ENCODE measurements at places on chromosomes 6 and 20.

- DNase-seq = no peak
Measured at GRCh38 chr6:122429323-122429722, 29.9 kb downstream of the HSF2 start.

DNA sequence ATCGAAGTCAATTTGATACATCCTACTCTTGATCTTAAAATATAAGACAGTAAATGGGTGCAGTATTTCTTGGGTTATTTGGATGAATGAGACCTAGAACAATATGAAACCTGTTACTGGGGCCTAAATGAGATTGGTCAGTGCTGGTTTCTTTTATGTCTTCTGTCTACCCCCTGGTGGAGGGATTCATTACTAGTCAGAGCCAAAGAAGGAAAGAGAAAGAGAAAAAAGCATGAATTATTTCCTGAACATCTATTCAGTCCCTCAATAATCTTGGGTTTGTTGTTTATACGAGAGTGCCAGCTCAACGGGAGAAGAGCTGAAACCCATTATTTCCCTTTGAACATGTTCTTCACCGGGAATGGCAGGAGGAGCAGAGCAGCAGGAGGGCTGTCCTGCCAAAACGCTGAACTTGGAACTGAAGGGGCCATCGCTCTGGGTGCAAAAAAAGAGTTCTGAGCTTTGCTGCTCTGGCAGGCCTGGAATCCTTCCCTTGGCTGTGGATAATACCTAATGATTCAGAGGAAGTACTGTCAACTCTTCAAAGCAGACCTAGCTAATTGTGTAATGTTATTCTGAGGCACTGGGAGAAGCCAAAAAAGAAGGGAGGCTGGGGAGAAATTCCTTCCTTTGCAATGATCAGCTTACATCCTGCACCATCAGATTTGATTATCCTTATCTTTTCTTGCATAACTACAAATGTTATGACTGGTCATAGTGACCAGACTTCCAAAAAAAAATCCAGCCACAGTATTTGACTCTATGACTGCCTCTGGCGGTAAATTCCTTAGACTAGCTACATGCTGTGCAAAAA lies 72.0 kb downstream of the BLOC1S5 start:
- DNase-seq = no peak

GRCh38 chr6:111793711-111794111 lies 79.5 kb downstream of the FYN start:
- DNase-seq = no peak

GRCh38 chr20:19764207-19764606 lies 6.1 kb downstream of the RIN2 start:
- no peak for DNase-seq

- DNase-seq = no peak
Measured at GRCh38 chr6:85404564-85405174, 45.2 kb upstream of the NT5E start.

DNA sequence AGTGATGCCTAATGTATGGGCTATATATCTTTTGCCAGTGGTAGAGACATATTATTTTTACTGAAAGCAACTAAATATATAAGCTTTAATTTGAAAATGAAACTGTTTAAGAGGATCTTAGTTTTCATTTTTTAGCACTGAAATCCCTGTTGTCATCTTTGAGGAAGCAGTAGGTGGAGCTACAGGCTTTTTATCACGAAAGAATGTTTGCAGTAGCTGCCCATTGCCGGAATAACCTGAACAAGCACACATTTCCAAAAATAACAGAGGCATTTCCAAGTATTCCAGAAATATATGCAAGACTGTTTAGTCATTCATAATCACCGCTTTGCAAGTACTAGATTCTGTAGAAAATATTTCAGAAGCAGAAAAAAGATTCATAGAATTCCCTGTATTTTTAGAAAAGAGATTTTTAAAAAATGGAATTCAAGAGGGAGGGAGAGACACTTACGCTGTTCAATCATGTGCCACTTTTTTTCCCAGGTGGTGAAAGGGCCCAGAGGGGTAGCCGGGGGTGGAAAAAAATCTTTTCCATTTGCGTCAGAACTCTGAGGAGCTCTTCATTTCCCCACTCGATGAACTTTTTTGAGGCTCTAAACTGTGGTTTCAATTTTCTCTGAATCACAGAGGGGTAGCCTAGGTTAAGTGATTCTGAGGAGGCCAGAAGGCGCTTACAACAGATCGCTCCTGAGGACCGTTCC lies 142.5 kb upstream of the FERMT1 start:
- no peak for DNase-seq

DNA sequence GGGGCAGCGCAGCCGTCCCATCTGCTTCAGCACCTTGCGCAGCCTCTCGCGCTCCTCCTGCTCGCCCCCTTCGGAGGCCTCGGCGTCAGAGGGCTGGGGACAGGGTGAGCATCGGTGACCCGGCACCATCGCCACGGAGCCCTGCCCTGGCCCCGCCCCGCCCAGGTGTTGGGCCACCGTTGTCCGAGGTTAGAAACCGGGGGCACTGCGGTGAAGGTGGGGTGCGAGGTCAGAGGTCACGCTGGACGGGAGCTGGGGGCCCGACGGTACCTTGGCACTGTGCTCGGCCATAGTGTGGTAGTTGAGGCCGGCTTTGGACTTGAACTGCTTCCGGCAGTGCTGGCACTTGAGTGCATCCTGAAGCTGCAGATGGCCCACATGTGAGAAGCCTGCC lies 6.4 kb downstream of the ZNF512B start:
- DNase-seq = no peak

DNA sequence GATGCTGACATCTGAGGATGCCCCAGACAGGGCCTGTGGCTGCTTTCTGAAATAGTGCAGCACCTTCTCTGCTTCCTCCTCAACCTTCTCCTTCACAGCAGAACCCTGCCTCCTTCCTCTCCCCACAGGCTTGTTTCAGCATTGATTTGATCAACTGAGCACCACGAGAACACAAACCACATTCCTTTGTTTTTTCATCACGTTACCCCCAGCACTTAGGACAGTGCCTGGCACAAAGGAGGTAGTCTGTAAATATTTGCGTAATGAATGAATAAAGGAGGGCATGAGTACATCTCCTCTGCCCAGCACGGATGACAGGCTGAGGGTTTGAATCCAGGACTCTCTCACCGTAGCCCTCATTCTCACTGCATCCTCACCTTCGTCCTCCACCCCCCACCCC lies 21.3 kb upstream of the WFDC2 start:
- no peak for DNase-seq

- no peak for DNase-seq
Measured at GRCh38 chr6:151186804-151187330, 52.9 kb upstream of the AKAP12 start.

DNA sequence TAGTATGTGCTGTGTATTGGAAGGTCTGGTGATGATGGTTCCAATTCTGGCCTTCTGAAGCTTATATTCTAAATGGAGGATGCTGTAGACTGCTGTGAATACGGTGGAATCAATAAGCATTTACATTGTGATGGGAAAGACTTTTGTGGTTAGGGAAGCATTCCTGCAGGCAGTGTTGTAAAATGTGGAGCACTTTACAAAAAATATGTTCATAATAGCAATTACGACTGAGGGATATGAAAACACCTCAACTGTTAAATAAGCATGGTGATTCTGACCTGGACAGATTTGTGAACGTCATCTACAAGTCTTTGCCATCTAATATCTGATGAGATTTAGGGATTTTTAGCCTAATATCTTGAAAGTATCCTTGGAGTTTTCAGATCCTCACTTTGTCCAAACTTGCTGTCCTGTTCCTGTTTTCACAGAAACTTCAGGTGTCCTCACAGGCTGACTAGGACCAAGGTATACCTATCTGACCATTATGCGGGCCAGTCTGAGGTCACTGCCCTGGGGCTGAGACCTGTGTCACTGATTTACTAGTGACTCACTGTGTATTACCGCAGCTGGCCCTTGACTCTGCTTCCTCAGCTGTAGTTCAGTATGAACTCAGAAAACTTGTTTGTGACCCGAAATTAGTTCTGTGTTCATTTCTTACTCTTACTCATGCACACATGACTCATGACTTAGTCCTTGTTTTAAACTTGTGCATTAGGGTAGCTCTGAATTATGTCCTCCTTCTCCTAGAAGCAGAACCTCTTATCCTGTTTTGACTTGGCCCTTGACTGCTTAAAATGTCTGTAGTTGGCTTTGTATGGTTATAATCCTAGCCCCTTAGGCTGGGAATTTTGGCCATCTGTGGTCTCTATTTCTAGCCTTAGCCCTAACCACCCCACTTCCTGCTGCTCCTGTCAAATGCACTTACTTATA lies 343.0 kb downstream of the CDKAL1 start:
- no peak for DNase-seq

DNA sequence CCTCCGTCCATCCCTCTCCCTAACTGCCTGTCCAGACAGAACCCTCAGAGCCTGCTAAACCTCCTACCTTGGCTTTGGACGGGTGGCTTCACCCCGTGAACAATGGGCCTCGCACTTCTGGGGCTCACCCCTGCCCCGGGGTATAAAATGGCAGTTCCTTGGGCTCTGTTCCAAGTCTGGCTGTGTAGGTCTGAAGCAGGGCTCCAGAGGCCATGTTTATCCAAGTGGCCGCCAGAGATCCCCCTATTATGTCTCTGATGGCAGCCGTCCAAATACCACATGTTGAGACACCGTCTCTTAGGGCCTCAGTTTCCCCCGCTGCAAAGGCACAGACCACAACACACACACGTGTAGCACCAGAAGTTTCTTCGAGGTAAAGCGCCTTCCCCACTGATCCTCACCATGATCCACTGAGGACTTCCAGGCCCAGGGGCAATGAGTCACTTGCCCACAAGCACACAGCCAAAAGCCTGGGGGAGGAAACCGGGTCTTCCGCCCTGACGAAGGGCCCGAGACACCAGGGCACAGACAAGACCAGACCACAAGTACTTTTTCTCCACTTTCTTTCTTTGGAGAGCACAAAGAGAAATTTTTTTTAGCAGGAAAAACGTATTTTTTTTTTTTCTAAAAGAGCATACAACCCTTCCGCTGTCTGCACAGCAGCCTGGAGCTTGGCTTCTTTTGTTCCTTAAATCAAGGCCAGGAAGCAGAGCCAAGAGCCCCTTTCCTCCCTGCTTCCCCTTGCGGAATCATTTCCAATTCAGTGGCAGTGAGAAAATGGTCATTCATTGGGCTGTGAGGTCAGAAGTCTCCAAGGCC lies 11.8 kb downstream of the CPNE5 start:
- DNase-seq = no peak

- no peak for DNase-seq
Measured at GRCh38 chr20:49323622-49324238, 45.9 kb upstream of the ZNFX1 start.

DNA sequence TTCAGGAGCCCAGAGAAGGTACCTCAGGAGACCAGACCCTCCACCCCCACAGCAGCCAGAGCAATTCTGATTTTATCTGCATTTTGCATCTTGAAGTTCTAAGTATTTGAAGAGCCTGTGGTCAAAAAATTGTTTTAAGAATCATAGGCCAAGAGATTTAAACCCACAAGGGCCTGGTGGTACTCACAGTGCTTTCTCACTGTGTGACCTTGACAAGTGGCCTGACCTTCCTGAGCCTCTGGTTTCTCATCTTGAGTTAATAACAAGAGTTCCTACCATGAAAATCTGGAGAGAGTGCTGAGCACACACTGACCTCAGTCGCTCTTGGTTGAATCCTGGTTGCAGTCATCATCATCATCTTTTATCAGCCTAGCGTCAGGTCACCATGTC lies 45.4 kb upstream of the ID1 start:
- no peak for DNase-seq

GRCh38 chr6:145276756-145277155 lies 458.6 kb downstream of the EPM2A start:
- DNase-seq = no peak

GRCh38 chr20:36824142-36824940 lies 50.8 kb upstream of the DSN1 start:
- no peak for DNase-seq

DNA sequence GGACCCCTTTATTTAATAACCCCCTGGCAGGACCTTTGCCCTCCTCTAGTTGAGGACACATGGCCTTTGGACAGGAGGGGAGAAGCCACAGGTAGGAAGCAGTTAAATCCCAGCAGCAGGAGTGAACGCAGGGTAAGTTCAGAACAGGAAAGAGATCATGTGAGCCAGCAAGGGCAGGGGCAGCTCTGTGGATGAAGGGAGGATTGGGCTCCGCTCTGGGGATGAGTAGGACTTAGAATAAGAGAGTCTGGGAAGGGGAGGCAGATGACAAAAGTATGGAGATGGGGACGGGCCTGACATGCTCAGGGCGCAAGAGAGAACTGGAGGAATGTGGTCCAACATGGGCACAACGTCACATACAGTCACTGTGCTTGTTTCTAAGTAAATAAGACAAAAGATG lies 89.0 kb downstream of the NDUFAF5 start:
- no peak for DNase-seq

DNA sequence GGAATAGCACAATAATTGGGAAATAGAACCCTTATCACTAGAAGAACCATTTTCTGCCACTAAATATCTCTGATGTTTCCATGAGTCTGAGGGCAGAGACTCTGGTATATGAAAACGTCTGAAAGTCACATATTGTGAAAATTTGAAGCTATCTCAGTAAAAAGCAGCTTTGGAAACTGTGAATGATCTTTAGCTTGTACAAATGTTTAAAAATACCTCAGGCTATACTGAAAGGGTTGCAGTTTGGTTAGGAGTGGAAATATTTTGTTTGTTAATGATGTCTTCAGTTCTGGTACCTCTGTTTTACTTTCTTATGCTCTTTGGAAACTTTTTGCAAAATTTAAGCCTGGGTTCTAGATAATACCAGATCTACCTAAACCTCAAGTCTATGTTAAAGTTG lies 135.0 kb downstream of the SLC16A10 start:
- no peak for DNase-seq

DNA sequence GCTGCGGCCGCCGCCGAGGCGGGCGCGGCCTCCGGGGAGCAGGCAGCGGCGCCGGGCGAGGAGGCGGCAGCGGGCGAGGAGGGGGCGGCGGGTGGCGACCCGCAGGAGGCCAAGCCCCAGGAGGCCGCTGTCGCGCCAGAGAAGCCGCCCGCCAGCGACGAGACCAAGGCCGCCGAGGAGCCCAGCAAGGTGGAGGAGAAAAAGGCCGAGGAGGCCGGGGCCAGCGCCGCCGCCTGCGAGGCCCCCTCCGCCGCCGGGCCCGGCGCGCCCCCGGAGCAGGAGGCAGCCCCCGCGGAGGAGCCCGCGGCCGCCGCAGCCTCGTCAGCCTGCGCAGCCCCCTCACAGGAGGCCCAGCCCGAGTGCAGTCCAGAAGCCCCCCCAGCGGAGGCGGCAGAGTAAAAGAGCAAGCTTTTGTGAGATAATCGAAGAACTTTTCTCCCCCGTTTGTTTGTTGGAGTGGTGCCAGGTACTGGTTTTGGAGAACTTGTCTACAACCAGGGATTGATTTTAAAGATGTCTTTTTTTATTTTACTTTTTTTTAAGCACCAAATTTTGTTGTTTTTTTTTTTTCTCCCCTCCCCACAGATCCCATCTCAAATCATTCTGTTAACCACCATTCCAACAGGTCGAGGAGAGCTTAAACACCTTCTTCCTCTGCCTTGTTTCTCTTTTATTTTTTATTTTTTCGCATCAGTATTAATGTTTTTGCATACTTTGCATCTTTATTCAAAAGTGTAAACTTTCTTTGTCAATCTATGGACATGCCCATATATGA lies 3.2 kb downstream of the MARCKS start:
- DNase-seq = no peak

DNA sequence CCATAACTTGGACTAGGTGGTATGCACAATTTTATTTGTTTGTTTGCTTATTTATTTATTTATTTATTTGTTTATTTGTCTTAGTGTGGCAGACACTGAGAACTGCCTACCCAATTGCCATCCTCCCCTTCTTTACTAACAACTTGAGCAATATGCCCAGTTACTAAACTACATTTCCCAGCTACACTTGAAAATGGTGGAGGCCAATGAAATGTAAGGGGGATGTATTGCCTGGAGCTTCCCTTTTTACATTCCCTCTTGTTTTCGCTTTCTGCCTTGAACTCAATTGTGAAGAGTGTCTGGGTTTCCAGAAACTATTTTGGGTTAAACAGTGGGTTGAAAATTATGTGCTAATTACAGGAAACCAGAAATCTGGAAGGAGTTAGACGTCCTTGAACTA lies 152.7 kb upstream of the FKBP1C start:
- no peak for DNase-seq
